NCI-H1417 (cell line): ENCODE measurements at places on chromosomes 7 and 10.

- DNase-seq, result peak; percentile 65
These were observed 328.2 kb downstream of the TNS3 start for GRCh38 chr7:47253650-47254080.

GRCh38 chr10:1488970-1489548 lies 248.3 kb downstream of the ADARB2 start:
- DNase-seq, result no peak

DNA sequence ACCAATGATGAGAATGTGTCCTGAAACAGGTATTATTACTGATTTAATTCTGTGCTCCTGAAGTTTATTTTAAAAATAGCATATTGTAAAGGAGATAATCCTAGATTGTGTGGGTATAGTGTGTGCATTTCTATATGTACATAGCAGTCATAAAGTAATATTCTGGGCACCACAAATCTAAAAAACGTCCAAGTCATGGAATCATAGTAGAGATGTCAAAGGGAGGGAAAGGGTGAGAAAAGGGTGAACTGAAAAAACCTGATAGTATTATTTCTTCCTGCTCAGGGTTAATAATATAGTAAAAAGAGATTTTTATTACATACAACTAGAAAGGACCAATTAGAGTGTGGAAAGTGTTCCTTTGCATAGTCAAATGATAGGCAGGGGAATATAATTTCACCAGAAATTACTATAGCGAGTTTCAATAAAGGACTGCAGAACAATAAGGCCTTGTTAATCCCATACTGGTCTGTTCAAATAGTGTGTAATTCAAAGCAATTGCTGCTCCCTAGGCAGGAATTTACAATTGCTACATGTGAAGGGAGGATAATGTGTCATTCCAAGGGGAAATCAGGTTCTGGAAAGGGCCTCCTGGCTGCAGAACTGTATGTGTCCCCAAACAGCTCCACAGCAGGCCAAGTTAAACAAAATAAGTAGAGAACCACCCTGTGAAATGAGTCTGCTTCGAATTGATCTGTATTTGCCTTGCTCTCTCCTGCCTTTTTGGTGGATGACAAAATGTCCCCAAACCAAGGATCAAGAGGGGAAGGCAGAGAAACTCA lies 42.5 kb upstream of the KMT2E start:
- DNase-seq, result no peak

- no peak for DNase-seq
These were observed 3.1 kb downstream of the ANKRD22 start for GRCh38 chr10:88848499-88848898.

DNA sequence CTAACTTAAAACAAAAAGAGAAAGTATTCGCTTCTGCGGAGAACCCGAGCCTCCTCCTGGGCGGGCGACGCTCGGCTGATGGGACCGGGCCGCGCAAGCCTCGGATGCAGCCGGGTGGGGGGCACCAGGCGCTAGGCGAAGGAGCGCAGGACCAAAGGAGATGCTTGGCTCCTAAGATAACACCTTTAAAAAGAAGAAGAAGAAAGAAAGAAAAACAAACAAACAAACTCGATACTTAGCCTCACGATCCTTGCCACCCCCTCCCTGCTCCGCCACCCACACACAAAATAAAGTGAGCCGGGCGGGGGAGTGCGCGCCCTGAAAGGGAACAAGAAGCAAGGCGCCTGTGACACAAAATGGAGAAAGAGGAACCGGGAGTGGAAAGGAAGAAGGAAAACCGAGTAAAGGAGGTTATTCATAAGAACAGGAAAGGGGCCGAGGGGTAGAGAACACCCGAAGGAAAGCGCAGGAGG lies 34.0 kb upstream of the EBLN1 start:
- DNase-seq, result peak; percentile 43

DNA sequence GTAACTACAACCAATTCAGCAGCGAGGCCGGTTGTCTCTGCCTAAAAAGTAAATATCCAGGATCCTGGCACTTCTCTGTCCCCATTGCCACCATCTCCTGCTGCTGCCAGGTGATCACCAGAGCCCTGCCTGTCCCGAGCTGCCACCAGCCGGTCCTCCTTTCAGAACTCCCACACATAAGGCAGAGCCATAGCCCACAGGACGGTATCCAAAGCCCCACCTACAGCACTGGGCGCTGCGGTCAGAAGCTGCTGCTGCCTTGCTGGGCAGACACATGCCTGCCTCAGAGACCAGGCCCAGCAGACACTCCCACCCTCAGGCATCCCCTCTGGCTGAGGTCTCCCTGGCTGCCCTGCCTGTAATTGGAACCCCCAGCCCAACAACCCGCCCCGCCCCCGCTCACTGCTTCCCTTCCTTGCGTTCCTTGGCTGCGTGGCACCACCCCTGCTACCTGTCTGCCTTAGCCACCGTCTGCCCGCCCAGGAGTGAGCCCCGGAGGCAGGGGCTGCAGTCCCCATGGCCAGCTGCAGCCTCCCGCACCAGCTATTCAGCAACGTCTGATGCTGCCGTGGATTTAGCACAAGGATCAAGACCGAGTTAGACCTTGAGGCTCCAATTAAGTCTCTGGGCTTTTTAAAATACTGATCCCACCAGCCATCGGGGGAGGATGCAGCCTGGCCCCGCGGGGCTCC lies 100.7 kb downstream of the CYTH3 start:
- no peak for DNase-seq

DNA sequence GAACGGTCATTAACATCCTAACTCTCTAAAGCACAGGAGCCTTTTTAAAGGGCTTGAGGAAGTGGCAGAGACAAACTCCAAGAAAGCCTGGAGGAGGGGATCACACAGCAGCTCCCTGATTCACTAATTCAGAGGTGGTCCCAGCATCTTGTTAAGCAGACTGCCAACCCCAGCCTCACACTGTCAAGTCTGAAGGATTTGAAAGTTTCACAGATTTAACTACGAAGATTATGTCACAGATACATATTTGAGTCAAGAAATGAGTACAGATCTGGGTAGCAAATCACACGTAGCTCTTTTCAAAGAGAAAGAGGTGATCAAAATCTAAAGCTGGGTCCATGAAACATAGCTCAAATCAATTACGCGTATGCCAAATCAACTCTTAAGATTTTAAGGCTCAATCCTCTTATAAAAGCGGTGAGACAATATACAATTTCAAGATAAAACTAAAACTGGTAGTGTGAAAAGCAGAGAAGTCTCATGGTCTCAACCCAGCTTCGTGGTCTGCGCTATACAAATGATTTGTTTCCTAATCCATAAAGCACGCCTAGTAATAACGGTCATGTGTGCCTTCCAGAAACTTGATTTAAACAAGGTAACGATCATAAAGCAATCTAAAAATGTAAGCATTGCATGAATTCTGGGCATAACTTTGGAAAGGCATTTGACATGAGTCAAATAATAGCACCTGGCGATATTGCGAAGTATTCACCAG lies 229.9 kb upstream of the MKLN1 start:
- DNase-seq, result no peak

DNA sequence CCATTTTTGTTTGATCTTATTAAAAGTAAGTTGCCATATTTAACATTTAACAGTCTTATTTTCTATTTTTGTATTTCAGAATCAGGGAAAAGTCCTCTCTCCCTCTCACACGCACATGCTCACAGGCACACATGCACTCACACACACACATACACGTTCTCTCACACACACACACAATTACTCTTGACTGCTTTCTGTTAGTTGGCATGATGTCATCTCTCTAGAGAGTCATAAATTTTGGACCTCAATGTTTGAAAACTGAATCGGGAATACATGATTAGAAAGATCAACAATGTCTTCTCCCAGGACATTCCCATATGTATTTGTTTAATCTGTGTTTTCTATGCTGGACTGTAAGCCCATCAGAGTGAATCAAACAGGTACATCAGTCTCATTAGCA lies 165.7 kb upstream of the AHR start:
- no peak for DNase-seq

GRCh38 chr7:115476671-115477181 lies 553.8 kb downstream of the TFEC start:
- peak; percentile 23 for DNase-seq

- DNase-seq, result no peak
These were observed 950.8 kb upstream of the C7orf33 start for GRCh38 chr7:147639751-147640150.

DNA sequence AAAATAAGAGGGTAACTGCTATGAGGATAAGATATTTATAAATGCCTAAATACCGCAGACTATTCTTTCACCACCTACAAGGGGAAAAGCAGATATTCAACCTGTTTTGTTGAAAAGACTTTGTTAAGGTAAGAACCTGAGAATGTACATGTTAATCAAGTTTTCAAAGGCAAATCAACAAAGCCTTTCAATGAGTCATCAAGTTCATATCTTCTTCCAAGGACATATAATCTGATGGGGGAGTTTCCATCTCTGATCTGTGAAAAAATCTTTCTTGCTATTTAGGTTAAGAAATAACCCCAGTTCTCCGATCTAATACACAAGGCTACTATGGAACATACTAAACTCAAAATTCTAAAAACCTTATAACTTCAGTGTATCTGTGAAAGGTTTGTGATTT lies 40.0 kb upstream of the ANLN start:
- DNase-seq, result no peak

GRCh38 chr10:97080051-97080776 lies 105.5 kb downstream of the SLIT1 start:
- DNase-seq, result no peak

- DNase-seq, result no peak
These were observed 568.1 kb upstream of the MKI67 start for GRCh38 chr10:128694168-128694850.

- DNase-seq, result no peak
These were observed 19.5 kb upstream of the INSYN2A start for GRCh38 chr10:127215866-127216265.

GRCh38 chr10:24310104-24310503 lies 101.2 kb downstream of the KIAA1217 start:
- DNase-seq, result no peak

GRCh38 chr7:140325600-140325999 lies 72.7 kb downstream of the SLC37A3 start:
- DNase-seq, result no peak

DNA sequence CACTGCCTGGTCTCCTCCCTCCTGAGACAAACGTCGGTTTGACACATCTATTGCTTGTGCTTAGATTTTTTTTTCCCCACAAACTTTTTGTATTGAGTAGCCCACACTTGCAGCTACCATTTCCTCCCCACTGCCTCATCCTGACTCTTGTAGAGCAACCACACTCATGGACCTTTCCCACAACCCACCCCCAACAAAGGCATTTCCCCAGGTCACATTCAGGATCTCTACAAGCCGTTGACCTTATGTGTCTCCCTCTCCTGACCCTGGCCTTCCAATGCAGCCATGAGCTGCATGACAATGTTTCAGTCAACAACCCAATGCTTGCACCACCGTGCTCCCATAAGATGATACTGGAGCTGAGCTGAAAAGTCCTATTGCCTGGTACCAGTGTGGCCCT lies 91.9 kb upstream of the MKI67 start:
- no peak for DNase-seq

- no peak for DNase-seq
These were observed 41.1 kb downstream of the SUGCT start for GRCh38 chr7:40175725-40176510.

GRCh38 chr7:143237366-143237765 lies 15.5 kb downstream of the TAS2R40 start:
- DNase-seq, result no peak
